NCI-H526 (cell line): ENCODE measurements at places on chromosomes 7 and 10.

DNA sequence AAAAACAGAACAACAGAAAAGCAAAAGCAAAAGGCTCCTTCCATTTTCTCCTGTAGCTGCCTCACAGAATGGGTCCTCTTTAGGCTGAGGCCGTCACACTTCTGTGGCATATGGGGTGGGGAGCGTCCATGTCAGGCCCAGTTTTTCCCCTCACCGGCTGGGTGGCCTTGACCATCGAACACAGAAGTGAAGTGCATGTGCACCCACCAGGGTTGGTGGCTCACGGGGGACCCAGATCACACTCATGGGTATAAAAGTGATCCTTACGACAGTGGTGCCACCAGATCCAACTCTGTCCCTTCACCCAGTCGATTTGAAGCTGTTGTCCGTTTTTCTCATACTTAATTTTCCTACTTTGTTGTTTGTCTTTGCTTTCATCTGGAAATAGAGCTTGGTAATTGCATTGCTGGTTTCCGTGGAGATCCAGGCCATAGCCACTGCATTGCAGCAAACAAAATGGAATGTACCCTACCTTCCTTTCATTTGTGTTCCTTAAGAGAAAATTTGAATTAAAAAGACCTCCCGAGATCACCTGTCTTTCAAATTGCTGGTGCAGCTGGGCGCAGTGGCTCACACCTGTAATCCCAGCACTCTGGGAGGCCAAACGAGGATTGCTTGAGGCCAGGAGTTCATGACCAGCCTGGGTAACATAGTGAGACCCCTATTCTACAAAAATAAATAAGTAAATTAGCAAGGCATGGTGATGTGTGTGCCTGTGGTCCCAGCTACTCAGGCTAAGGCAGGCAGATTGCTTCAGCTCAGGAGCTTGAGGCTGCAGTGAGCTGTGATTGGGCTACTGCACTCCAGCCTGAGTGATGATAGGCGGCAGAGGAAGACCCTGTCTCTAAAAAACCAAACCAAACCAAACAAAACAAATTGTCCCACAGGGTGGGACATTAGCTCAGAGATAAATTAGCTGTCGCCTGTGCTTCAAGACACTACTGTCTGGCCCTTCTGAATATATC is 10.7 kb upstream of the GJD4 start:
- no peak for DNase-seq

- no peak for DNase-seq
These were observed 29.5 kb upstream of the HYCC1 start for GRCh38 chr7:23043441-23043840.

DNA sequence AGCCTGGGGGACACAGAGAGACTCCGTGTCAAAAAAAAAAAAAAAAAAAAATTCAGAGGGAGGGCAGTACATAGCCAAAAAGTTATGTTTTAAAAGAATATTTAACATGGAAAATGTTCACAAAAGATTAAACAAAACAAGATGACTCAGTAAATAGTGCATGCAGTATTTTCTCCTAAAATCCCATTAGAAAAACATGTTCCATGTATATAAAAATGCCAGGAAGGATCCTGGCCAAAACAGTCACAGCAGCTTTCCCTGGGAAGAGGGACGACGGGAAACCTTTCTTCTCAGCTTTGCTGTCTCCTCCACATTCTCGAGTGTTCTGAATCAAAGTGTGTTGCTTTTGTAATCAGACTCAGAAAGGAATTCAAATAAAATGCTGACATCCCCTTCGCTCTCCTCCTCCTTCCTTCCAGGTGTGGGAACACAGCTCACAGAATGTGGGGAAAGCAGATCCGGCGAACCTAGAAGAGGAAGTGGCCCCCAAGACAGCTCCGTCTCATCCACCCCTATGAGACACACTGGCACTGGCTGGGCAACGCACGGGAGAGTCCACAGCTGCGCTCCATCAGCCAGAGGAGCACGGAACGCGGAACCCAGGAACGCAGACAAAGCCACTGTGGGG is 139.4 kb downstream of the MAD1L1 start:
- DNase-seq = no peak

DNA sequence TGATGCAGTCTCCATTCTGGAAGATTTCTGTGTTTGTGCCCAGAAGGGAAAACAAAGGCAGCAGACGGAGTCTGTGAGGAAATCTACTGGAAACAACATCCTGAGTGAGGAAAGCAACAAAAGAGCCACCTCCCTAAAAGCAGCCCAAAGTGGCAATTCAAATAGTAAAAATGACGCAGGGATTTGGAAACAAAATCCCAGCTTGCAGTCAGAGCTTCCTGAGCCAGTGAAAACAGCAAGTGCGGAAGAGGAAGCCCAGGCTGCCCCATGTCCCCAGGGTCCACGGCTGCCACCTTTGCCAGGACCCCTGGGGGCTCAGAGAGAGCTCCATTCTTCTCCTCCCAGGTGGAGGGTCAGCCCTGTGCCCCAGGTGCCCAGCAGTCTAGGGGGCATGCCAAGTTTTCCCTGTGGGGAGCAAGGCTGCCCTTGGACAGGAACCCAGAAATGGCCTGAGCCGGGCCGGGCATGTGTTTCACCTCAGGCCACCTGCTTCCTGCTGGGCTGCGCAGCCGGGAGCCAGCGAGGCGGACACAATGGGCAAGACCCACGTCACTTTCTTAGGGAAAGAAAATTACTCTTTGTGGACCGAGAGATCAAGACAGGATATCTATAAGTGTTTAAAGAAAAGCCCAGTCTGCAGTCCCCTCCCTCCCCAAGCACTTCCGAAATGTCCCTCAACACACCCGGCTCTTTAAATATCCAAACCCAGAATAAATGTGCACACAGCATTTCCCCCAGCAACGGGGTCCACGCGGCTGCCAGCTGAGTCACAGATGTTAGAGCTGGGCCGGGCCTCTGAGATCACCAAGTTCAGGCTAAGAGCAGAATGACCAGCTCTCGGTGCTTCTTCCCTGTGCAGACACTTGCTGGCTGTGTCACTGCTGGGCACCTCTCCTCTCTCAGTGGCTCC is 231.1 kb downstream of the ARHGAP12 start:
- DNase-seq = no peak

GRCh38 chr7:99457650-99458493 is 8.1 kb downstream of the ATP5MF start:
- DNase-seq = no peak

GRCh38 chr7:80054356-80054755 is 80.3 kb upstream of the GNAI1 start:
- no peak for DNase-seq

- DNase-seq = peak; percentile 52
These were observed 58.5 kb downstream of the ABCB4 start for GRCh38 chr7:87416682-87417587.

- DNase-seq = peak; percentile 60
These were observed 17.6 kb downstream of the DNAJB12 start for GRCh38 chr10:72337039-72337629.

- no peak for DNase-seq
These were observed 35.3 kb downstream of the TRRAP start for GRCh38 chr7:98913612-98914011.

DNA sequence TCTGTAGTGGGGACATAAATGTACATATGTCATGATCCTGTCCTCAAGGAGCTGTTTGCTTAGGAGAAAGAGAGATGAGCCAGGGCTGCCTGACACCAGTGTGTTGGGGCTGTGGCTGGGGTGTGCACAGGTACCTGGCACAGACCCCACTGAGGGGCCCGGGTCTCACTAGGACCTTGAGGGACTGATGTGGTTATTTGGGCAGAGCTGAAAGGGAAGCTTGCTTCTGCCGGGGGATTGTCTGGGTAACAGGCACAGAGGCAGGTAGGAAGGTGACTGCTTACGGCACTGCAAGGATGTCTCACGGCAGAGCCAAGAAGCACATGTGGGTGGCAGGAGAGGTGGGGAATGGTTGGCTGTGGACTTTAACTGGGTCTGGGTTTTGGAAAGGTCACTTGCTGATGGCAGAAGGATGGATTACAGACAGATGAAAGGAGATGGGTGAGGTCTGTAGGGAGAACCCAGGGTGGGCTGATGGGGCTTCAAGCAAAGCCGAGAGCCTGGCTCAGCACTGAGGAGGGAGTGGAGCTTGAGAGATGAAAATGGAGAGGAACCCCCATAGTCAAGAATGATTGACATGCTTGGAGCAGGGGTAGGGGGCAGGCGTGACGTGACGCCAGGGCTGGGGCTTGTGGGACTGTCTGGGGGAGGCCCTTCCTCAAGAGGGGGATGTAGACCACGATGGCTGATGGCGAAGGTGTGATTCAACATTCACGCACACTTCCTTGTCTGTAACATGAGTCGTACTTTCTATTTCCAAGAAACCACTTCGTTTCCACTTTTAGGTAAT is 207.7 kb upstream of the SHH start:
- no peak for DNase-seq

DNA sequence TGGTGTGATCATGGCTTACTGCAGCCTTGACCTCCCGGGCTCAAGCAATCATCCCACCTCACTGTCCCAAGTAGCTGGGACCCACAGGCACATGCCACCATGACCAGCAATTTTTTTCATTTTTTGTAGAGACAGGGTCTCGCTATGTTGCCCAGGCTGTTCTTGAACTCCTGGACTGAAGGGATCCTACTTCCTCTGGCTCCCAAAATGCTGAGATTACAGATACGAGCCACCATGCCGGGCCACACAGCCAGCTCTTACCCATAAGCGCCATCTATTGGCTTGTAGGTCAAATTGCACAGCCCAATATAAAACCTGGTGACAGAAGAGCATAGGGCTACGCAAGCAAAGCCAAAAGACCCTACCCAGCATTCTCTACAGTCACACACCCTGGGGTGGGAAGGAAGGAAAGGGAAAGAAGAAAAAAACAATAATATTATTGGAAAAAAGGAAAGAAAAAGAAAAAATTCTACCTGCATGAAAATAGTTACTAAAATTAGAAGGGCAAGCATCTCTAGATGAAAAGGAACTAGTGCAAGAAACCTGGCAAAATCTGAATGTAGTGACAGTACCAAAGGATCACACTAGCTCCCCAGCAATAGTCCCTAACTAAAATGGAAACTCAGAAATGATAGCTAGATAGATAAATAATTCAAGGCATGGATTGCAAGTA is 29.4 kb upstream of the AMPH start:
- DNase-seq = peak; percentile 45

DNA sequence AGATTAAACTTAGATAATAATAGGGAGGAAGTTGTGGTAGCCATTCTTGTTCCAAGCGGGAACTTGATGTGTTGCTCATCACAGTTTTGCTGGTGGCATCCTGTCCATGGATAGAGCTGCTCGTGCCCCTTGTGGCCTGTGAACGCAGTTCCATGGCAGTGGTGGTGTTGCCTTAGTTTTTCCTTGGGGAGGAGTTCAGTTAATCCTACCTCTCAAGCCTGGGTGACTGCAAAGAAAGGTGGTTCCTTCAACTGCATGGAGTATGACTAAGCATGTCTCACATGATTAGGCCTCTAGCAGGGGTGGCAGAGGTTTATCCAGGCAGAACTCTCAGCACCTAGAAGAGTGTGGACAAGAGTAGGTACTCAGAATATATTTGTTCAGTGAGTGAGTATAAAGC is 99.7 kb downstream of the MAPK8 start:
- DNase-seq = no peak

DNA sequence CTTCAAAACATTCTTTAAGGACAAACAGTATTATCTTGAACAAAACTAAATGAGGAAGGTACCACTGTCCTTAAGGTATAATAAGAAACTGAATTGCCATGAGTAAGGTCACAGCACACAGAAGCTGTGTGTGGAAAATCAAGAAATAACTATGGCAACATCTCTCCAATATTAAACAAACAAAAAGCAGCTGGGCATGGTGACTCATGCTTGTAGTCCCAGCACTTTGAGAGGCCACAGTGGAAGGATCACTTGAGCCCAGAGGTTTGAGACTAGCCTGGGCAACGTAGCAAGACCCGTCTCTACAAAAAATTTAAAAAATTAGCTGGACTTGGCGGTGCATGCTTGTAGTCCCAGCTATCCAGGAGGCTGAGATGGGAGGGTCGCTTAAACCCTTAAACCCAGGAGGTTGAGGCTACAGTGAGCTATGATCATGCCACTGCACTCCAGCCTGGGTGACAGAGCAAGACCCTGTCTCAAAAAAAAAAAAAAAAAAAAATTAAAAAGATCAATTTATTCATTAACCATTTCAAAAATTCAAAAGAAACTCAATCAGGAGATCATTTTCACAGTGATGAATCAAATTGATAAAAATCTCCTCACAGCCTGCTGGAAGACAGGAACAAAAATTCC is 195.4 kb downstream of the SKIDA1 start:
- no peak for DNase-seq
